T-helper 2 cell treated with Interferon-gamma antibody and Interleukin-4, amounts not matched to agents 5 μg/mL and 100 μg/mL, for 36 hours (primary cell): ENCODE measurements at places on chromosomes 7 and 10.

- DNase-seq: no peak
Observed at GRCh38 chr7:44398511-44398911, 73.1 kb upstream of the CAMK2B start.

- DNase-seq: no peak
Observed at GRCh38 chr7:64098-64915, 128.1 kb upstream of the FAM20C start.

DNA sequence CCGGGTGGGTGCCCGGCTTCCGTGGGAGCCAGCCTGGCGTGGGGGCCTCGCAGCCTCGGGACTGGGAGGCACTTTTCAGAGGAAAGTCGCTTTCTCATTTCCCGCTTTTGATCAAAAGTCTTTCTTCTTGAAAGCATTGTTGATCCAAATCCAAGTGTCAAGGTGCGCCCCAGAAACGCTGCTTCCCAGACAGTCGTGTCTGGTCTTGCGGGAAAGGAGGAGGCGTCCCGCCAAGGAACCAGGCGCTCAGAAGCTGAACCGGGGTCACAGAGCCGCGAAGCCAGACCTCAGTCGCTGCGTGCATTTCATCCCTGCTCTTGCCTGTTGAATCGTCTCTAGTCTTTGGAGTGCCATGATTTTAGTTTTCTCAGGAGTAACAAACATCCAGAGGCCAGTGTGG is 1.1 kb upstream of the BNIP3 start:
- no peak for DNase-seq

GRCh38 chr7:75718390-75719031 is 20.2 kb downstream of the HIP1 start:
- no peak for DNase-seq

GRCh38 chr10:94428766-94429707 is 26.7 kb downstream of the TBC1D12 start:
- no peak for DNase-seq

DNA sequence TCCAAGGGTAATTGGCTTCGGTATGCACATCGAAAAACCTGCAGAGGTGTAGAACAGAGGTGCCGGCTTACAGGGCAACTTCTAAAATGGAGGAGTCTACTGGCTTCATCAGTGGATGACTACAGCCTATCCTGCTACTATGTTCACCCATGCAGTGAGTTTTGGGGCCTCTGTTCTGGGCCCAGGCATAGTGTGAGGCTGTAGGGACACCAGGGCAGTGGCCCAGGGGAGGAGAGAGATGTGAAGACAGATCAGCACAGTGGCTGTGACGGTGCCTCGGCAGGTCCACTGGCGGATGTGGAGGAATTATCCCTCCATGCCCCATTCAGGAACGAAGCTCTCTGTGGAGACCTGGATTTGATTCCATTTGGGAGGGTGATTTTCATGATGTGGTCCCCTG is 235.3 kb upstream of the MKI67 start:
- DNase-seq: no peak

DNA sequence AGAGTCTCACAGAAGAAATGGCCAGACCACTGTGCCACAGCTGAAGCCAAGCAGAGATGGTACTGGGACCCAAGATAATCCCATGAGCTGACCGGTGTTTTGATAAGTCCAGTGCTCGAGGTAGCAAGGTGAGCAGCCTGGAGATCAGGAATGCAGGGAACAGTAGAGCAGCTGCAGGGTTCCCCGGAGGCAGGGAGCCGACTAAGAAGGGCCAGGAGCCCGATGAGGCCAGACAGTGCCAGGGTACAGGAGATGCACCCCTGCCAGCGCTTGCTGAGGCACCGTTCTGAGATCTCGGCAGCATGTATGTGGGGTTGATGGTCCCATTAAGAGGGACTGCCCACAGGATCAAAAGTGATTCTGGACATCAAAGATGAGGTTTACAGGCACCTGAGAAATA is 47.1 kb downstream of the VSTM4 start:
- no peak for DNase-seq

DNA sequence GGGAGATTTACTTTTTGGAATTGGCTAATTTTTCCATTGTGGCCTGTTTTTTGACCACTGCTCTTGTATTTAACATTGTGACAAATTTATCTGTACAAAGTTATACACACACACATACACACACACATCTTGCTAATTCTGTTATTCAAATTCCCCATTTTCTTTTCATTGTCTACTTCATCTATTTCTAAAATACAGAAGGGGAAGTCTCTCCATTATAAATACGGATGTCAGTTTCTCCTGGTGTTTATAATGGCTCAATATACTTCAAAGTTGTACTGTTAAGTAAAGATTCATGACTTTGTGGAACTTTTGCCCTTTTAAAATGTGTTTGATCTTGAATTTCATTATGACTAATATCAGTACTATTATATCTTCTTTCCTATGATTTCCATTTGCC is 81.0 kb downstream of the CNOT4 start:
- DNase-seq: no peak

GRCh38 chr7:18387191-18387735 is 108.3 kb upstream of the HDAC9 start:
- DNase-seq: no peak

DNA sequence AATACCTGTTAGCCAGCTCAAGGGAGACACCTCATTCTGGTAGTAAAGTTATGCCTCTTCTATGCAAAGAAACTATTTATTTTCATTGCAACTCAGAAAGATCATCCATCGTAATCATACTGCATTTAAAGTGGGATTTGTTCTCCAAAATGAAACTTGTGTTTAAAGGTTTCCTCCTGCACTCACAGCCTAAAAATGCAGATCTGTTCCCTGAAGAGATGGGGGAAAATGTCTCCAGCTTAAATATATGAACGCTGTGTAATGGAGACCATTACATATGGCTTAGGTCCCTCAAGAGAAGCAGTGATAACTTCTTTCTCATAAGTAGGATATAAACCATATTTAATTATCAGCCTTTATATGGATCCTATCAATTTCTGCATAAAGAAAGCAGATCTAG is 665.1 kb downstream of the KCNMA1 start:
- DNase-seq: no peak
